ENCODE measurements at places on chromosomes 5 and 9.
A peak's percentile ranks its signal among the peaks of the same experiment; 100 is the strongest.

GRCh38 chr9:115275753-115276152 lies 157.8 kb upstream of the TNC start:
- no peak for DNase-seq

DNA sequence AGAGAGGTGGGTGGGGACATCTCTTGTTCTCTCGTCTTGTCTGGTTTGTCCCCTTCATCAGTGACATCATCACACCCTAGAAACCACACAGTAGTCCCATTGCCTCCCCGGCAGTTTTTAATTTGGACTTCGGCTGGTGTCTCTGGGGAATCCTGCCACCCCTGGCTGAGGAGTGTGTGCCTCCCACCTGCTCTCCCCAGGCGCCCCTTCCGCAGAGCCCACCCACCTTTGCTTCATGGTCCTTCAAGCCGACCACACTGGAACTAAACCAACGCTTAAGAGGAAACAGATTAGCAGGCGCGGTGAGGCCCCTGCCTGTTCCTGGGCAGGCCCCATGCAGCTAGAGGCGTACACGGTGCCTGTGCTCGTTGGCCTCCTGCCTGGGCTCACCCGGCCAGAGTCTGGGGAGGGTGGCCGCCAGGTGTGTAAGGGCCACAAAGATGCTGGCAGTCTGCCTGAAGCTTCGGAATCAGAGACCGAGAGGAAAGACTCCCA lies 107.6 kb upstream of the SPRY4 start:
- peak; percentile 21 for DNase-seq

GRCh38 chr5:131475541-131475941 lies 159.5 kb downstream of the RAPGEF6 start:
- no peak for DNase-seq

GRCh38 chr9:36762958-36763357 lies 190.3 kb downstream of the MELK start:
- no peak for DNase-seq

DNA sequence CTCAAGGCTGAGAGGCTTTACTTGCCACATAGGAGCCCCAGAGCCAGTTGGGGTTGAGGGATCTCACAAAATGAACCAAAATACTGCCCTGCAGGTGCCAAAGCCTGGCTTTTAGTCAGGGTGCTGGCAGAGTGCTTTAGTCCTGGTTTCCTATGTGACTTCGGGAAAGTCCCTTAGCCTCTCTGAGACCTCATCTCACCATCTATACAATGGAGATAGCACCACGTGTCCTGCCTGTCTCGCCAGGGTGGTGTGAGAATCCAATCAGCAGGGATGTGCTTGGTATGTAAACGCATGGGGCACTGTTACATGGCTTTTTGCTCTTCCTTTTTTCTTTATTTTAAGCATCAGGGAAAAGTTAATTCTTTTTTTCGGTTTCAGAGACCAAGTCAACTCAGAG lies 68.3 kb downstream of the SHB start:
- no peak for DNase-seq

DNA sequence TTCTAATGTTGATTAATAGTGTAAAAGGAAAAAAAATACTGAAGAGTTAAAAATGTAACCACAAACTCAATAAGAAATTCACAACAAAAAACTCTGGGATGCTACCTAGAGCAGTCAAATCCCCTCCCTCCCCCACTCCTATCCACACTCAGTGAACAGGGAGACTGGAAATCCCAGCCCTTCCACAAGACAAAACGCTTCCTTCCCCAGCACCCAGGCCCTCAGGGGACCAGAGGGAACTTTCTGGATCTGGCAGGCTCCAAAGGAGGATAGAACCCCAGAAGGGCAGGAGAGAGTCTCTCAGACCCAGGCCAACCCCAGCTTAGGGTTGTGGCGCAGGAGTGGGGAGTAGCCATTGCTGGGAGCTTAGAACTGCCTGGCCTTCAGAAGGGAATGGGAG lies 55.0 kb downstream of the DCP2 start:
- DNase-seq = no peak

GRCh38 chr5:107776922-107777740 lies 106.4 kb upstream of the EFNA5 start:
- DNase-seq = no peak

Measured in CD4-positive, alpha-beta T cell treated with Interleukin-6 for 4 hours (primary cell).